ENCODE measurements at places on chromosomes 12 and 14.

GRCh38 chr12:104873374-104873773 lies 84.7 kb downstream of the SLC41A2 start:
- DNase-seq: no peak

DNA sequence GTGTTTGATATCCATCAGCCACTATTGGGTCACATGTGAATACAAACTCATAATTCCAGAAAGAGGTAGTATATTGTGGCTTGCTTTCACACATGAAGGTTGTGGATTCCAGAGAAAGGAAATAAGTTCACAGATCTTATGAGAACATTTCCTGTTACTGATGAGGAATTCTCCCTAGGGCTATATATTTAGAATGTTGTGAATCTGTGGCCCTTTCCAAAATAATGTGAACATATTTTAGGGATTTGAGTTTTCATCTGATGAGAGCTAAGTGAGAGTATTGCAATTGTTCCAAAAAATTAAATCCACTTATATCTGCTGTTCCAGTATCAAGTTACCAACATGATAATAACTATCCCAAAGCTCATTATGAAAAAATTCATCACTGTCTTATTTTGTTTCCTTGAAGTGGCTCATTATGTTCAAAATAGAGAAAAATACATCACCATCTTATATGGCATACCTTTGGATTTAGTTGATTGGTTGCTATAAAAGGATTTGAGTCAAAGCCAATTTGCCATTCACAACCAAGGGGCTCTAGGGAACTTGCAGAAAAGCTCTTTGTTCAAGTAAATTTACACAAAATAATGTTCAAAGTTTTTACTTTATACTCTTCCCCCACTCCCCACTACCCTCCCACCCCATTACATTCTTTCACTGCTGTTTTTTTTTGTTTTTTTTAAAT lies 76.3 kb downstream of the MYRFL start:
- DNase-seq: no peak

- no peak for DNase-seq
Observed at GRCh38 chr14:78566859-78567172, 396.6 kb downstream of the NRXN3 start.

DNA sequence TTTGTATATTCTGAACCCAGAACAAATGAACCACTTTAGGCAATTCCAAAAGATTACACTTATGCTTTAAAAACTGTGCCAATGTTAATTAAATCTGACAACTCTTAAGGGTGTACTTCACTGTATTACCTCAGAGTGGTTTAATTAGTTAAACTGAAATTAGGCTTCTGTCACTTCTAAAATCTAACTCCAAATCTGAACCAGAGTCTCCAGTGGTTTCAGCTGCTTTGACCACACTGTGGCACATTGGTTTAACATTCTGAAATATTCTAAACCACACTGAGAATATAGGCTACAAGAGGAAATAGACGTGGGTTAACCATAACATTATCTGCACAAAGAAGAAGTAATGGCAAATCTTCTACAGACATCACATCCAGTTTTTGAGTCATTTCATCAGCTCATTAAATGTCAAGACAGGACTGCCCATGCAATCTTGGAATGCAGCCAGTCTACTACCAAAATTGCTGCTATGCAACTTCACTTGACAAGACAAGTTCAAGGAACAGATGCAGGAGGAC lies 94.8 kb downstream of the LRP6 start:
- DNase-seq: no peak

DNA sequence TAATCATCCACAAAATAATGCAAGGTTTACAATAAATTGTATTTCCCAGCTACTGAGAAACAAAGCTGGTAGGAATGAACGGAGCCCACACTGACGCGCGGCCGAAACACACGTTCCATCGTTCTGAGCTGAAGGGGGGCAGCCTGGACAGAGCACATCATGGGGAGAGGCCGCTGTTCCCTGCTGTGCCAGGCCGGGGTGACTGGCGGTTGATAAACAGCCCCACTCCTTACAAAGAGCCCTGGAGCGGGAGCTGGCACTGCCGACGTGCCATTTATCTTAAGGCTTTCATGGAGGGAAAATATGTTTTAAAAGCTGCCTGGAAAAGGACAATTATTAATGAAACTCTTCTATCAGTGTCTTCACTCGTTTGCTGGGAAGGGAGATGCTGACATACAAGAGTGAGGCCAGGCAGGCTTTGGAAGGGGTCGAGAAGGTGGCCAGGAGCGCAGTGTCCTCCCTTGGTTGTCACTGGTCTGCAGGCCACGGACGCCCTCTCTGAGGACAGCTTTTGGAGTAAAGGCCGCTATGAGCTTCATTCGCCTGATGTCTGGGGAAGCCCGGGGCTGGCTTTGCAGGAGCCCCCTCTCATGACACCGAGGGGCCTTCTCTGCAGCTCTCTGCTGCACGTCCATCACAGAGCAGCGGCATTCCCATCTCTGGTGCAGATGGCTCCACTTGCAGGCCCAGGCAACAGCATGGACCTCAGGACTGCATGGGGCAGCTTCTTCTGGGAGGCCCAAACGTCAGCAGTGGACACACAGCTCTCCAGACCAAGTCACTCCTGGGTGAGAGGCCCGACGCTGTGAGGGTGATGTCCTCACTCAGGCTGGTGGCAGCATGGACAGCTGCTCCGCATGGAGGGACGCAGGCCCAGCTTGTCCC lies 355.3 kb upstream of the SFSWAP start:
- no peak for DNase-seq

DNA sequence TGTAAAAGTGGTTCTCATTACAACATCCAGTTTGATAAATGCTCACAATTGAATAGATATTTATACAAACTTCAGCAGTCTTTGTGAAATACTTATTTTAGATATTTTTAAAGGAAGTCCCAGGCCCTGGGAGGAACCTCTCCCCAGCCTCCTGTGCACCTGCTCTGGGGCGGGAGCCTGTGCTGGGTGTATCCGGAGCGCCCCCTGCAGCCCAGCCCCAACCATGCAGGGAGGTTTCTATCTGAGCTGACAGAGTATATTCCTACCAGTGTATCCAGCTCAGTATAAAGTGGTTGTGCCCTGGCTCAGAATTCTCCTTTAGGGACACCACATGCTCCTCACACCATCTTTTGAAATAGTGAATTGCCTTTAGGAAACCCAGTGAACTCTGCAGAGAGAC lies 851.8 kb downstream of the TMEM121 start:
- DNase-seq: no peak

GRCh38 chr14:92973261-92973797 lies 50.4 kb downstream of the CHGA start:
- DNase-seq: peak; percentile 88

- no peak for DNase-seq
Observed at GRCh38 chr14:97025722-97026121, 228.5 kb downstream of the VRK1 start.

DNA sequence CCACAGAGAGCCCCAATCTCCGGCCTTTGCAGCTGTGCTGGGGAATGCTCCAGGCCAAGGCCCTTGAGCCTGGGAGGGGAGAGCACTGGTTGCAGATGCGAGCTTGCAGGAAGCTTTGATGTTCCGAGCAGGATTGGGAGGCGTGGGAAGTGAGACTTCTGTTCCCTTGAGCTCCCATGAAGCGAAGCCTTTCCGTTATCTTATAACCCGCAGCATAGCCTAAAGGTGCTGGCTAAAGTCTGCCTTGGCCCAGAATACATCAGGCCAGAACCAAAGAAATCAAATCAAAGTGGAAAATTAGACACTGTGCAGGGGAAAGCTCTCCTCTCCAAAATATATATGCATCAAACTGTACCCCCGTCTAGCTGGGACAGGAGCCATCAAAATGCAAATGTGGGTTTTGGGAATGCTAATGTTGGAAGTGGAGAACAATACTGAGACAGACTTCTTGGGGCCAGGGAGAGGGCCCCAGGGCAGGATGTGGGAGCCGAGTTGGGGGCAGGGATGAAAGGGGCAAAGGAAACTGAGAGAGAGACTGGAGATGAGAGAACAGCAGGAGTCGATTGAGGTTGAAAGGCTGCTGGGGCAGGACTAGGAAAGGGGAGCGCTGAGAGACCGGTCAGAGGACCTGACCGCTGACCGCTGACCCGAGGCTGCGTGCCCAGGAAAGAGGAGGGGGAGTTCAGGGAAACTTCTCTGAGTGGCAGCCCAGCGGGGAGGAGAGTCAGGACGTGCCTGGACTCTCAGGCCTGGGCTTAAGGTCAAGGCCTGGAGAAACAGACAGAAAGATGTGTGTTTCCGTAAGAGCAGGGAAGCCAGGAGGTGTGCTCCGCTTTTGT lies 152.2 kb upstream of the PARP11 start:
- DNase-seq: no peak

- DNase-seq: no peak
Observed at GRCh38 chr12:124094733-124095132, 121.7 kb downstream of the ZNF664 start.

DNA sequence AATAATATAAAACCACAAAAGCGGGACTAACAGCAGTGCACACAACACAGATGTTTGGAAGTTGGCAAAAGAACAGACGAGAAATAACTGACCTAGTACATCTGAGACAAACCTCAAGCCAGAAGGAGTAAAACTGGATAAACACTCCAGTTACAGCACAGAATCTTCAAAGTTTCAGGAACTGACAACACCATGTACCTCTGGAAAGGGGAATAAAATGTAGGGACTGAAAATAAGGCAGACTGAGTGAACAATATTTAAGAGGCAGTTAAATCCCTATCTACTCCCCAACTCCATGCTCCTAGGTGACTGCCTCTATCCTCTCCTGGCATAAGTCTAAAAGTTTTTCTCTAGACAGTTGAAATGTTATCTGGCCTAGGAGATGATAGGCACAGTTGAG lies 57.9 kb downstream of the ZFYVE21 start:
- DNase-seq: no peak

DNA sequence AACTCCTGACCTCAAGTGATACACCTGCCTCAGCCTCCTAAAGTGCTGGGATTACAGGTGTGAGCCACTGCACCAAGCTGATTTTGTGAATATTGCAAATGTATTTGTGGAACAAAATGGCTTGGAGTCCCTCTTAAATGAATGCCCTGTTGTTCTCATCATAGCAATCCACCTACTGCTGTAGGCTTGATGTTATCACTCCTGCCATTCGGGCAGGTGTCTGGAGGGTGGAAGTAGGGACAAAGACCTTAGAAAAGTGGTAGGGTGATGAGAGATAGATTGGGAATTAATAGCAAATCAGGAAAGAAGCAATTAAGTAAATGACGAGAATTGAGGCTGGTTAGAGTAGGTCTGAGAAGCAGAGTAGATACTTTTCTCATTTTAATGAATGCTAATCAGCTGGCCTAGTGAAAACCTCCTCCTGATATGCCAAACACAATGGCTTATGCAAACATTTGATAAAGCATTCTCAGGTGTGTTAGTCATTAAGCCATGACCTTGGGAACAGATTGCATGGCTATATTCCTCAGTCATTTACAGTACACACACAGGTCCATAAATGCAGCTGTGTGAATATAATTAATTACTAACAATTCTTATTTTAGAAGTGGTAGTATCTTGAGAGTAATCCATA lies 60.5 kb upstream of the USP44 start:
- DNase-seq: no peak

DNA sequence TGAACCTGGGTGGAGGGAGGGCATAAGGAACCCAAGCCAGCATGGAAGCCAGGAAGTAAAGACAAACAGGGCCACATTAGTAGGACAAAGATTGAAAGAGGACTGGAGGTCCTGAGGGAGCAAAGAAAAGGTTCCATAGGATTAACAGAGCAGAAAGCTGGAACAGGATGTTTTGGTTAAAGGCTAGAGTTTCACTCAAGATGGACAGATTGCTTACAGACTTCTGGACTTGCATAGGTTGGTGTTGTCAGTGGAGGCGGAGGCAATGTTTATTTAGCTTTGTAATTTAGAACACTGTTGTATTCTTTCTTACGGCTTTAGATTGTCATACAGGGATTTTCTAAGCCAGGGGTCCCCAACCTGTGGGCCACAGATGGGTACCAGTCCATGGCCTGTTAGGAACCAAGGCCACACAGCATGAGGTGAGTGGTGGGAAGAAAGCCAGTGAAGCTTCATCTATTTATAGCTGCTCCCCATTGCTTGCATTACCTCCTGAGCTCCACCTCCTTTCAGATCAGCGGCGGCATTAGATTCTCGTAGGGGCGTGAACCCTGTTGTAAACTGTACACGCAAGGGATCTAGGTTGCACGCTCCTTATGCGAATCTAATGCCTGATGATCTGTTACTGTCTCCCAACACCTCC lies 31.3 kb downstream of the ZNF664 start:
- no peak for DNase-seq

GRCh38 chr12:122393817-122394216 lies 28.7 kb downstream of the CLIP1 start:
- DNase-seq: no peak

GRCh38 chr12:452667-453210 lies 7.0 kb upstream of the B4GALNT3 start:
- no peak for DNase-seq

GRCh38 chr12:32482226-32482625 lies 82.9 kb downstream of the FGD4 start:
- no peak for DNase-seq

- DNase-seq: no peak
Observed at GRCh38 chr12:1610072-1610643, 15.8 kb upstream of the FBXL14 start.

DNA sequence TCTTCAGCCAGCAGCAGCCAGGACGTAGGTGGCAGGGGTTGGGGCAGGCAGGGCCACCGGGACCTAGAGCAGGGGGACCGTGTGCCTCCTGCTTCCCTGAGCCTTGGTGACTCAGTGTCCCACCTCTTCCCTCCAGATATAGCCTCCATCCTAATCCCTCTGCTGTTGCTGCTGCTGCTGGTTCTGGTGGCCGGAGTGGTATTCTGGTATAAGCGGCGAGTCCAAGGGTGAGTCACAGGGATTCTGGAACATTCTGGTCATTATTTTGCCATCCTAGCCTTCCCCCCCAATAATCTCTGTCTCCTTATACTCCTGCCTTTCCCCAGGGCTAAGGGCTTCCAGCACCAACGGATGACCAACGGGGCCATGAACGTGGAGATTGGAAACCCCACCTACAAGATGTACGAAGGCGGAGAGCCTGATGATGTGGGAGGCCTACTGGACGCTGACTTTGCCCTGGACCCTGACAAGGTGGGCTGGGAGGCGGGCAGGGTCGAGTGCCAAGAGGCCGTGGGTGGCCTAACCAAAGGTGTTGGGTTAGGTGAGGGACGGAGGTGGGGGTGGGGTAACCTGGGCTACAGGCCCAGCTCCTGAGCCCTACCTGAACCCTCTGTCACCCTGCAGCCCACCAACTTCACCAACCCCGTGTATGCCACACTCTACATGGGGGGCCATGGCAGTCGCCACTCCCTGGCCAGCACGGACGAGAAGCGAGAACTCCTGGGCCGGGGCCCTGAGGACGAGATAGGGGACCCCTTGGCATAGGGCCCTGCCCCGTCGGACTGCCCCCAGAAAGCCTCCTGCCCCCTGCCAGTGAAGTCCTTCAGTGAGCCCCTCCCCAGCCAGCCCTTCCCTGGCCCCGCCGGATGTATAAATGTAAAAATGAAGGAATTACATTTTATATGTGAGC lies 4.5 kb upstream of the NXPH4 start:
- no peak for DNase-seq

All from ovary (tissue), 10 donors.